Hypothalamus (tissue), 51 donors: ENCODE measurements at places on chromosomes 7 and 10.

GRCh38 chr10:5433182-5433581 is 20.8 kb downstream of the NET1 start:
- DNase-seq: no peak

GRCh38 chr10:43818687-43819086 is 170.0 kb upstream of the ZNF32 start:
- DNase-seq: no peak

GRCh38 chr10:101793526-101793925 is 10.3 kb upstream of the NPM3 start:
- DNase-seq: no peak

DNA sequence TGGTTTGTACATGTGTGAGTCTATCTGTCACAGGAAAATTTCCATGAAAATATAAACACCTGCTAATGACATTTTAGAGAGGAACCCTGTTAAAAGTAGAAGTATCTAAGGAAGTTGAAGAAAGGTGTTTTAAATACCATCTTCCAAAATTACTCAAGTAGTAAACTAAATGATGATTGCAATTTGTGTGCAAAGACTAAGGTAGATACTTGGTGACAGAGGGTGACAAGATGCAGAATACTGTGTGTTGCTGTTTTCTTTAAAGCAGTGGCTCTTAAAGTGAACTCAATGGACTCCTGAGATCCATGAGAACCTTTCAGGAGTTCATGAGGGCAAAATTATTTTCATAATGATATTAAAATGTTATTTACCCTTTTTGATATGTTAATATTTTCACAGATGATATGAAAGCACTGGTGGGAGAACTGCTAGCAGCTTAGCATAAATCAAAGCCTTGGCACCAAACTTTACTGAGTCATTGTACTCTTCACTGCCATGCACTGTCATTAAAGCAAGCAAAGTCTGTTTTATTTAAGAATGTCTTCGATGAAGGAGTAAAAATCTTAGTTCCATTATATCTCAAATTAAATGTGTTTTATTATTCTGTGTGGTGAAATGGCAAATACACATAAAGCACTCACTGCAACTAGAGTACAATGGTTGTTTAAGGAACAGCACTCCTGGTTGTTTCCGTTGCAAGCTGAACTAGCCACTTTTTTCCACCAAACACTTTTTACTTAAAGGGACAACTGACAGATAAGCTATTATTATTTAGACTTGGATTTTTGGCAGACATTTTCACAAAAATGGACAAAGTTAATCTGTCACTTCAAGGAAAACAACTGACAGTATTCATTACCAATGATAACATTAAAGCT is 133.7 kb downstream of the LRRN3 start:
- no peak for DNase-seq

DNA sequence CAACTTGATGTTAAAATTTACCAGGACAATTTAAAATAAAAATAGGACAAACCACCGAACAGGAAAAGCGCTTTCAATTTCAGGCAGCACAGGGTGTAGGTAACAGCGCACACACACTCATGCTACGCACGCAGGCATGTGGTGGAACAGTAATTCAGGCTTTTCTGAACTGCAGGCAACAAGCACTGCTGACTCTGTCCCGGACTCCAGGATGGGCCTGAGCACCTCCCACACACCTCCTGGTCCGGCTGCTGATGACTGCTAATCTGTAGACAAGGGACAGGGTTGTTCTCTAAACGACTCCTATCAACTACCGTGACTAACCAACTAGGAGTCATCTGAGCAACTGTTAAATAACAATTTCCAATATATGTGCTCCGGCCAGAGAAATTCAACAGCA is 192.6 kb upstream of the FRMD4A start:
- no peak for DNase-seq

GRCh38 chr7:132503415-132503814 is 72.9 kb downstream of the PLXNA4 start:
- DNase-seq: no peak

GRCh38 chr7:114765331-114766040 is 156.4 kb upstream of the MDFIC start:
- no peak for DNase-seq

DNA sequence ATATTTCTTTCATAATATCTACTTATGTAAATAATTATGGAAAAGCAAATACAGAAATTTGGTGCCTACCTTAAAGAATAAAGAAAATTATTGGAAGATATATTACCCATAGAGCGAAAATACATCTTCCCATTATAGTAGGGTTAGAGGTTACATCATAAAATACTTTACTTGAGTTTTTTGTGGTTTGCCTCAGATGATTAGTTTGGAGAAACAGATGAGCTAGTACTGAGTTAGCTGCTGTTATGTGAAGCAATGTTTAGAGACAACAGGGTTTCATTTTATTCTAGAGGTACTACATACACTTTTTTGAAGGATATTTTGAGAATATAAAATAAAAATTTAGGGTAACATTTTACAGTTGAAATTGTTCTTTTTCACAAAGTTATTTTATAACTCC is 2.9 kb upstream of the MLLT10 start:
- DNase-seq: no peak

GRCh38 chr10:95290461-95291364 is at the start of gene PDLIM1:
PDLIM1 (minus strand) TSS chr10:95291003; CDS start chr10:95290915, 88 bp downstream.
- DNase-seq: no peak

GRCh38 chr10:124345521-124345920 is 73.2 kb downstream of the OAT start:
- no peak for DNase-seq

DNA sequence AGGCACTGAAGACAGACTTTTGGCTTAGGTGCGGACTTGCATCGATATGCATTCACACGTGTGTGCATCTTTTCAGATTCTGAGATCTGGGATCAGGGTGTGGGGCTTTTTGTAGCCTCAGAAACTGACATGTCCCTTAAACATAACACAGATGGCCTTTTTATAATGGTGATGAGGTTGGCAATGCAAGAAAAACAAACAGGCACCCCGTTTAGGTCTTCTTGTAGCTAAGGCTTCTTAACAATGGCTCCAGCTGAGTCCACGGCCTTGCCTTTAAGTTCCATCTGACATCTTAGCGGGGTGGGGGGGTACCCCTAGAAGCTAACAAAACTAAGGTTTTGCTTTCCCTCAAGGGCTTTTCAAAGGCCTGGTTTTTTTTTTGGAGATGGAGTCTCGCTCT is 146.3 kb downstream of the PRPF18 start:
- DNase-seq: no peak

GRCh38 chr7:23356726-23357125 is 57.6 kb downstream of the MALSU1 start:
- no peak for DNase-seq

GRCh38 chr7:90618876-90619275 is 22.8 kb downstream of the CDK14 start:
- no peak for DNase-seq

GRCh38 chr7:131355917-131356777 is 28.5 kb downstream of the MKLN1 start:
- no peak for DNase-seq

GRCh38 chr7:71278257-71278656 is 146.3 kb downstream of the GALNT17 start:
- no peak for DNase-seq

DNA sequence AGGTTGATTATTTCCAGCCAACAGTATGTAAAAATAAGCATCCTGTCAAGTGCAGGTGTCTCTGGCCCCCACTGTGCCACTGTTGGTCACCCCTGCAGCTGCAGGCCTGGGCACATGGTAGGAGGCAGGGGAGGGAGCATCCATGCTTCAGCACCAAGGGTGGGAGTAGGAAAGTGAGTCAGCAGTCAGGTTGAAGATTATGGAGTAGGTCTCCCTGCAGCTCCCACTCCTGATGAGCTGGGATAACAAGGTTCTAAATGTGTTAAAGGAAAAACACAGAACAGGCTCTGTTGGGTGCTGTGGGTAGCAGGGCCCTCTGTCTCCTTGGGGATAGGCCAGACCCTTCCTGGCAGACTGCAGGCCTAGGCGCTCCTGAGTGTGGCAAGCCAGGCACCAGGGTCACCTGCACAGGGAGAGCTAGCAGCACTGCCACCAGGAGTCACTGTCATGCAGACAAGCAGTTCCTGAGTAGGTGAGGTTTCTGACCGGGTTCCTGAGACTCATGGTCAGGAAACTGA is 59.3 kb downstream of the NUDCD3 start:
- no peak for DNase-seq

- no peak for DNase-seq
Observed at GRCh38 chr7:125530553-125530952, 600.9 kb upstream of the POT1 start.

GRCh38 chr10:82497439-82497838 is 622.4 kb downstream of the NRG3 start:
- DNase-seq: no peak

- no peak for DNase-seq
Observed at GRCh38 chr7:124874644-124875163, 54.9 kb downstream of the POT1 start.

DNA sequence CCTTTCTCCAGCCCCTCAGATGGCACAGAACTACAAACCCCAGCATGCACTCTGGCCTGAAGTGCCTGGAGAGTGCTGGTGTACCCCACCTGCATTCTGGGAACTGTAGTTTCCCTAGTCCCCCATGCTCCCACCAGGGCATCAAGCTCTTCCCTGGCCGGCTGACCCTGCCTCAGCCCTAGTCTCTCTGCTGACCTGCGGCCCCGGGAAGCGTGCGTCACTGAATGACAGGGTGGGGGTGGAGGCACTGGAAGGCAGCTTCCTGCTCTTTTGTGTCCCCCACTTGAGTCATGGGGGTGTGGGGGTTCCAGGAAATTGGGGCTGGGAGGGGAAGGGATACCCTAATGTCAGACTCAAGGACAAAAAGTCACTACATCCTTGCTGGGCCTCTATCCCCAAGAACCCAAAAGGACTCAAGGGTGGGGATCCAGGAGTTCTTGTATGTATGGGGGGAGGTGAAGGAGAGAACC is 2.1 kb downstream of the NOS3 start:
- no peak for DNase-seq

DNA sequence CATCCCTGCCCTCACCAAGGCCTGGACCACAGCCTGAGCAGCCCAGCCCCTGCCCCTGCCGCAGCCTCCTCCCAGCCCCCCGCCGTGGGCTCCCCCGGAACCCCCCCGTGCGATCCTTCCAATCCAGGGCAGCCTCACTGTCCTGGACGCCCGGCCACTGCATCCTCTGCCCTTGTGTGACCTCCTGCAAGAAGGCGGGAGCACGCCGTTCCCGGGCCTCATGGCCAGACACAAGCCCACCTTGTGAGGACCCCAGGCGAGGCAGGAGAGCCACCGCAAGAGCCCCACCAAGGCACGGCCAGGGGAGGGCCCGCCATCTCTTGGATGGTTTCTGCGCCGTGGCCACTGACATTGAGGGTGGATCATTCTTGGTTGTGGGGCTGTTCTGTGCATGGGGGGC is 7.8 kb upstream of the LFNG start:
- no peak for DNase-seq

- no peak for DNase-seq
Observed at GRCh38 chr7:158096582-158096981, 491.0 kb downstream of the PTPRN2 start.

DNA sequence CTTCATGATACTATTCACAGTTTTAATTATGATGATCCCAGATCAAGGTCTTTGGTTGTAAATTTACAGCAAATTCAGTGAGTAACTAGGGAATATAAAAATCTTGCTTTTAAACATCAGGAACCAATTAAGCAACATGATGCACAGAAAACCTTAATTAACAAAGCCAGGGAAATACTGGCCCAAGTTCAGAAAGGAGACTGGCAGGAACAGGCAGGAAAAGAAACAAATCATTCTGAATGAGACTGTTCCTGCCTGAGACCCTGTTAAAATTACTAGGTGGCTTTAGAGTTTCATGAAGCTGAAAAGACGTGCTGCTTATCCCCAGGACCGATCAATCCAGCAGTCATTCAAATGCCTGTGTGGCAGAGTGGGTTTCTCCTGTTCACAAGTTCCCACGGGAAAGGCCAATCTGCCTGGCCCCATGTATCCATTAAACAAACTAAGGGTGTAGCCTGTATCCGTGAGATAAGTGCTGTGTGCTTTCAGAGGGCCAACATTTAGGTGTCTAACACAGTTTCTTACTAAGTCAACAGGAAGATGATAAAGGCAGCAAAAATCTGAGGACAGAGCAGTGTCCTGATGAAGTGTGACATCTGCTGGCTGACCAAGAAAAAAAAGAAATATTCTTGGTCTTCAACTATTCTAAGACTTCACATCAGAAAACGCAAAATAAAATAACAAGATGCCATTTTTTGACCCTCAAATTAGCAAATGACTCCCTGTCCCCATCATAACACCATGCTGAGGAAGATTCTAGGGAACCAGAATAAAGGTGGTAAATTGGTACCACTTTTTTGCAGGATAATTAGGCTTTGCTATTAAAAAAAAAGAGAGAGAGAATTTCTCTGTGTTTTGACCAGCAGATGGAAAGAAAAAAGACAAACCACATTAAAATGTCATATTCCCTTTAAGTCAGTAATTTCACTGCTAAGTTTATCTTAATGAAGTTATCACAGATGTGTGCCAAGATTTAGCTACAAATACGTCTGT is 34.2 kb downstream of the PUS7 start:
- no peak for DNase-seq

DNA sequence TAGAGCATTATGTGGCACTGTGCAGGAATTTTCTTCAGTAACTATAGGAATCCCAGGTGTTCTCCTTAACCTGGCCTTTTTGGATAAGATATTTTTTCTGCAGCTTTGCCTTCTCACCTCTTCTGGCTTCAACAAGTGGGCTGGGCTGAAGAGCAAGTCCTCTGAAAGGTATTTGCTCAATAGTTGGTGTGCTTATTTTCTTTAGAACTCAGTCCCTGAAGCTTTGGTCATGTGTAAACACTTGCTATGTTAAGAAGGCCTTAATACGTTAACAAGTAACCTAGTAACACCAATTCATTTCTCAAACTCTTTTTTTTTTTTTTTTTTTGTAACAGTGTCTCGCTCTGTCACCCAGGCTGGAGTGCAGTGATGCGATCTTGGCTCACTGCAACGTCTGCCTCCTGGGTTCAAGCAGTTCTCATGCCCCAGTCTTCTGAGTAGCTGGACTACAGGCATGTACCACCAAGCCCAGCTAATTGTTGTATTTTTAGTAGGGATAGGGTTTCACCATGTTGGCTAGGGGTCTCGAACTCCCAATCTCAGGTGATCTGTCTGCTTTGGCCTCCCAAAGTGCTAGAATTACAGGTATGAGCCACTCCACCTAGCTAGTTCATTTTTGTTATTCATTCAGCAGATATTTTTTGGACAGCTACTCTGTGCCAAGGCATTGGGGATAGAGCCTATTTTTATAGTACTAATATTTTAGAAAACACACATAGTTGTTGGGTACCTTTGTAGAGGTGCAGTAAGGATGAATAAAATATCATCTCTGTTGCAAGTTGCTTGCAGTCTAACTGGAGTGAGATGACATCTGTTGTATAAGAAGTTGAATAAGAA is 164.6 kb downstream of the SND1 start:
- DNase-seq: no peak

- no peak for DNase-seq
Observed at GRCh38 chr7:142425281-142425680, 167.4 kb upstream of the PRSS58 start.

GRCh38 chr7:142873281-142873784 is 12.2 kb downstream of the TRPV6 start:
- DNase-seq: no peak
